CD4-positive, alpha-beta T cell treated with Interleukin-6 for 4 hours (primary cell): ENCODE measurements at places on chromosomes 11 and 22.

DNA sequence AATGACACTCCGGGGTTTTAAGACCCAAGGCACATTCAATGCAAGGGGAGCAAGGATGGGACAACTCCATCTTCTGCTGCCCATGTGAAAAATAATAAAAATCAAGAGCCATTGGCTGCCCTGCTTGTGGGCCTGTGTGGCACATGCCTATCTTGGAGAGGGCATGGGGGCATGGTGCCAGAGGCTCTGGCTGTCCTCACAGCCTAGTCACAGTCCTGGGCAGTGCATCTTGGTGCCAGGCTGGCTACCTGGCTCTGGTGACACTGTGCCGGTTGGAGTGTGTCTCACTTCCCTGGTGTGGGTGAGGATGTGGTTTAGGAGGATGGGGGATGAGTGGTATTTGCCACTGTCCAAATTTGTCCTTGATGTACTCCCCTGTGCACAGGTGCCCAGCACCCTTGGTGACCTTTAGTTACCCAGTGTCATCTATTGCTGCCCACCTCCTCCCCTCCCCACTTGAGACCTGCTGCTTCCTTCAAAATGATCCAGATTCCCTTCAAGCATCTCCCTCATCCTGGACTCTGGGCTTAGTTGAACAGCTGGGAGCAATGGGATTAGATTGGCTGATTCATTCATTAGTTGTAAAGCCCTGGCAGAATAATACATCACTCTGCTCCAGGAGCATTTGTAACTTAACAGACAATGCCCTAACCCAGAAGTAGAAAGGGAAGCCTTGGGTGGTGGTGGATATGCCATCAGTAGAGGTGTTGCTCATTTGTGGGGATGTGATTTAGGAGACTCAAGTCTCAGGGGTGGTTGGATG, 4.6 kb downstream of the TMEM86A start:
- no peak for DNase-seq

DNA sequence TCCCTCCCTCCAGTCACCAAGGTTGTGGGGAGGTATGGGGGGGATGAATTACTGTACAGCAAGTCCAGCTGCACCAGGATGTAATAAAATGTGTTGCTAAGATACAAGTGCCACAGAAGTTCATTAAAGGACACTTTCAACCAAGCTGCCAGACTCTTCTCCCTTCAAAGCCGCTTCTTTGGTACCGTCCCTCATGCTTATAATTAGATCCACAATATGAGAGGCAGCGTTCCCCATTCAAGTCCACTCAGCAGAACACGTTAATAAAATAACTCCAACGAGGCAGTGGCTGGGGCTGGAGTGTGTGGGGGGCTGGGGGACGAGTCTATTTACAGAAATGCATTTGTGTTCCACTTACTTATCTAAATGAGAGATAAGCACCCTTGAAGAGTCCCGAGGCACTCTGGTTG, 14.7 kb downstream of the PHF21B start:
- DNase-seq, result no peak

DNA sequence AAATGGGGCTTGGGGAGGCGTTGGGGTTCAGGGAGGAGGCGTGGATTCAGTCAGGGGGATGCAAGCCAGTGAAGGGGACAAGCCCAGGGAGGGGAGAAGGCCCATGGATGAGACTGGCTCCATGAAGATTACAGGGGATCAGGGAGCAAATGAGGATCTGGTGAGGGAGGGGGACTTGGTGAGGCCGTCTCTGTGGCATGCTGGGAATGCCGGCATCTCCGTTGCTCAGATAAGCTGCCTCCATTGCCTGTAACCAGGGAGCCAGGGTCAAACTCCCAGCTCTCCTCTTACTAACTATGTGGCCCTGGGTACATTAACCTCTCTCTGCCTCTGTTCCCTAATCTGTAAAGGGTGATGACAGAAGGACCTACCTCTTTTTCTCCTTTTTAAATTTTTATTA, 38.7 kb downstream of the TPBGL start:
- no peak for DNase-seq

DNA sequence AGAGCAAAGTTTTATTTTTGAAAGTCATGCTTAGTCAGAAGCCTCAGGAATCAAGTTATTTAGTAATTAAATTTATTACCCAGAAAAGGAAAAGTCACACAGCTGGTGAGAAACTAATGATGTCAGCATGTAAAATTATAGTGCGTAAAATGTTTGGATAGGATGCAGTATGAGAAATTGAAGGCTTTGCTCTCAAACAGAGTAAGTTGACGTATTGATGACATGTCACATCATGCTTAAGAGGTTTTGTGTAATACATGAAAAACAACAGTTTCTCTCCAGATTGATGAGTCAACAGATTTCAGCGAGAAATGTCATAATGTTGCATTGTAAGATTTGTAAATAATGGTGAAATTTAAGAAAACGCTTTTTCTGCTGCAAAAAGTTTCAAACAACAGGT, 769.8 kb downstream of the METTL15 start:
- no peak for DNase-seq

DNA sequence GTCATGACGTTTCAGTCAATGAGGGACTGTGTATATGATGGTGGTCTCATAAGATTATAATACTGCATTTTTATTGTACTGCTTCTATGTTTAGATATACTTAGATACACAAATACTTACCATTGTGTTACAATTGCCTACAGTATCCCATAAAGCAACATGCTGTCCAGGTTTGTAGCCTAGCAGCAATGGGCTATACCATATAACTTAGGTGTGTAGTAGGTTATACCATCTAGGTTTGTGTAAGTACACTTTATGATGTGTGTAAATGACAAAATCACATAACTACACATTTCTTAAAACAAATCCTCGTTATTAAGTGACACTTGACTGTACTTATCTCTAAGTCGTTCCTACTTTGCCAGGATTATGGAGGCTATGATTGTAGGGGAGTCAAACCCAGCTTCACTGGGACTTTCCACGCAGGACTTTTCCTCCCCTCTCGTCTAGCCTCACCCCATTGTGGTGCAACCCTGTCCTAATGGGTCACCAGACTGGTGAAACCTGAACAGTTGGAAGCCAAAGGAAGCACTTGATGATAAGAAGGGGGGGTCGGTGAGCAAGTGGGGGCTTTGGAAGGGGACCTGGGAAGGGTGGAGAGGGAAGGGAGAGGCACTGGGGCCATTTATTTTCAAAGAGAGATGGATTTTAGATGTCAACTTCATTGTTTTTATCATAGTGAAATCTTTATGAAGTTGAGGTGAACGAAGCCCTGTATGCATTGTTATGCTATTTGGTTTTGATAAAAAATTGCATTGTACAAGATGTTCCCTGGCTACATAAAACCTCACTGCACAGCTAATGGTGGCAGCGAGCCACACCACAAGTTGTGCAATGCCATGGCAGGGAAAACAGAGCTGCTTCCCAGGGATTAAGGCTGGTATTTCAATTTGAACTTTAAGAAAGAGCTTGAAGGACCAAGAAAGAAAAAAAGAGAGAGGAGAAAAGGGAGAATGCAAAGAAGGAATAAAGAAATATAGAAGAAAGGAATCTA, 129.1 kb downstream of the EHF start:
- no peak for DNase-seq

- DNase-seq, result no peak
Observed at GRCh38 chr22:46634011-46634699, 14.0 kb downstream of the GRAMD4 start.

GRCh38 chr11:71302911-71303310, 50.5 kb upstream of the SHANK2 start:
- no peak for DNase-seq

DNA sequence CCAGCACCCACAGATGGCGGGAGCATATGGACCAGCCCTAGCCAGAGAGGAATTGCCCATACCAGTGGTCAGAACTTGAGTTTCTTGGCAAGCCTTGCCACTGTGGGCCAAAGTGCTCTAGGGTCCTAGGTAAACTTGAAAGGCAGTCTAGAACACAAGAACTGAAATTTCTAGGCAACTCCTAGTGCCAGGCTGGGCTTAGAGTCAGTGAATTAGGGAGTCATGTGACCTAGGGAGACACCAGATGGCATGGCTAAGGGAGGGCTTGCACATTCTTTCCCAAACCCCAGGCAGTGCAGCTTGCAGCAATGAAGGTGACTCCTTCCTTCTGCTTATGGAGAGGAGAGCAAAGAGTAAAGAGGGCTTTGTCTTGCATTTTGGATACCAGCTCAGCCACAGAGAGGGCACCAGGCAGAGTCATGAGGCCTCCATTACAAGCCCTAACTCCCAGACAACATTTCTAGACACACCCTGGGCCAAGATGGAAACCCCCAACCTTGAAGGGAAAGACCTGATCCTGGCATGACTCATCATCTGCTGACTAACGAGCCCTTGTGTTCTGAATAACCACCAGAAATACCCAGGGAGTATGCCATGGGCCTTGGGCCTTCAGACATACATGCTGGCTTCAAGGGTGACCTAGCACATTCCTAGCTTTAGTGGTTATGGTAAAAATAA, 19.2 kb upstream of the OR56A3 start:
- no peak for DNase-seq

DNA sequence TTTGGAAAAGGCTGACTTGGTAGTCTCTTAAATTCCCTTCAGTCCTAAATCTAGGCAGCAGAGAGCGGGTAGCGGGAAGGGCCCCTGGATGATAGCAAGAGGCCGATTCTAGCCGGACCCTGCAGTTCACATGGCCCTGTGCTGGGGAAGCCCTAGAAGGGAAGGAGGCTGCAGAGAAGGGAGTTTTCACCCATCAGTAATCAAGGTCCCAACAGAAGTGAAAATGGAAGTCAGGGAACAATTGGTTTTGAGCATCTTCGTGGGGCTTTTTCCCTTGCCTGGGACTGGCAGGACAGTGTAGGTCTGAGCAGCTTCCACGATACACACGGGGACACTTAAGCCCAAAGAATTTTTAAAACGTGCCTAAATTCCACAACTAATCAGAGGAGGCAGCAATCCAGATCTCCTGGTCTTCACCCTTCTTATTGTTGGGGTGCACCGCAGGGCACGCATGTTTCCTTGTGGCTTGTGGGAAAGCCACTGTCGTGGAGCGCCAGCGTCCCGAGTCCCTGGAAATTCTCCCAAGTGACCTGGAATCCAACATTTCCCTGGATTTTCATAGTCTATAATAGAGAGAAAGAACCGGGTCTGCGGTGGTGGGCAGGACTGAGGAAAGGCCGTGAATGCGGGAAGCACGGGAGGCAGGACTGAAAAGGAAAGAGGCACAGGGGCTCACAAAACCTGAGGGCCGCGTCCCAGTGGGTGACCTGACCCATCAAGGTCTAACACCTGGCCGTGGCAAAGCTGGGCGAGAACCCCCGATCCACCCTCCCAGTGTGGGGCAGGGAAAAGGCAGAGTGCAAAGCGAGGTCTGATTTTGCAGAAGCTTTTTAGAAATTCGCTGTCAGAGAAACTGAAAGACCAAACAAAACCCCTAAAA, 846 bp upstream of the OAF start:
- DNase-seq, result peak; percentile 13

- no peak for DNase-seq
Observed at GRCh38 chr11:119722281-119722794, 6.7 kb downstream of the NECTIN1 start.

- DNase-seq, result no peak
Observed at GRCh38 chr22:26342745-26343410, 86.2 kb upstream of the ASPHD2 start.

DNA sequence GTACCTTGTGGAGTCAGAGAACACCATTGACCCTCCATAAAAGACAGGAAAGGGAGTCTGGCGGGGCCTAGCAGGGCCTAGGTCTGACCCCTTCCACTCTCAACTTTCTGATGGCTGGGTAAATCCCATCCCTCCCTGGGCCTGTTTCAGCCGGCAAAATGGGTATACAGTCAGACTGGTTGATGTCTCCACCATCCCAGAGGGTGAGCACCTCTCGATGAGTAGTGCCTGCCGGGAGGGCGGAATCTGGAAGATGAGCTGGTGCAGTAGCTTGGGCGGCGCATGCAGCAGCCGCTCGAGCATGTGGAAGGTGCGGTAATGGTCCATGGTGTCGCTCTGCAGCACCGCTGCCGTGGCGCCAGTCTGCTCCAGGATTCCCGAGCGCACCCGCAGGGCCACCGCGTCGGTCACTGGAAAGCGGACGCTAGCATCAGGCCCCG, 528 bp downstream of the FIBP start:
- peak; percentile 43 for DNase-seq
